ENCODE measurements at places on chromosomes 16 and 17. TPM values are rescaled to one million over a fixed set of nuclear protein-coding genes. Genes with fewer than 3 reads are reported as not detected.

KRT15 gene
- 0.72 TPM for total RNA-seq

KRTAP9-4 gene
- total RNA-seq: not detected

HCRT gene
- not detected for total RNA-seq

NME4 gene
- total RNA-seq: 83.6 TPM

DNA sequence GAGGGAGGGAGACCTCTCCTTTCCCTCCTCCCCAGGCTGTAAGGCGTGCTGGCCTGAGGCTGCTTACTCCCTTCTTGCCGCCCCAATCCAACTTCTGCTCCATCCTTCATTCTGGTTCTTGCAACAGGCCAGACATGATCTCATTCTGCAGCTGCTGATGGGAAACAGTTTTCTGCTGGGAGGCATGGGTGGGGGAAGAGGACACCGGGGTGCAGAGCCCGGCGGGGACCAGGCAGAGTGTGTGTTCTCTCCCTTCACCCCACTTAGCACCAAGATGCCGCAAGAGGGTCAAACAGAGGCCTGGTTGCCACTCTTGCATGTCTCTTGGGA is 1.4 kb downstream of the SARM1 start:
- H3K4me1 ChIP-seq: peaks cover 7% of the 10 kb centered on the region
- H3K4me3 ChIP-seq: no peak overlapping the region
- H3K27me3 ChIP-seq: peaks cover 16% of the 10 kb centered on the region
- DNase-seq: no peak
- no peak overlapping the region for H3K27ac ChIP-seq
- H3K36me3 ChIP-seq: no peaks in the 10 kb centered on the region

DNA sequence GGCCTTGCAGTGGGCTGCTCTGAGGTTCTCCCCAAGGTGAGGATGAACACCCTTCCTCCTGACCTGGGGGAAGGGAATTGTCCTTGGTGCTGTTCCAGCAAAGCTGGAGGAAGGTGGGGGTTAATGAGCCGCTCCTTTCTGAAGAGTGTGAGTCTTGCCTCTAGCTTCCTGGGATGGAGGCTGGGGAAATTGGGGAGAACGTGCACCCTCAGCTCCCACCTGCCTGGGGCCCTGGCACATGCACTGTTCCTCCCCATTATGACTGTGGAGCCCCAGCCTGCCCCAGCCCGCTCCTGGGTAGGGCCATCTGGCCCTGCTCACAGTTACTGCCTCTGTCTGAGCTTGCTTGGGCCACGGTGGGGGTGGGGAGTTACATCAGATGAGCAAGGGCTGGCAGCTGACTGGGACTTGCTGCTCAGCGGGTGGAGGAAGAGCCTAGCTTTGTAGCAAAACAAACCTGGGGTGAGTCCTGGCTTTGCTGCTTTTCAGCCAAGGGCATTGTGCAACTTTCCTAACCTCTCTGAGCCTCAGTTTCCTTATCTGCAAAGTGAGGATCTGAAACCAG is 11.1 kb downstream of the TNS4 start:
- H3K27me3 ChIP-seq: no peaks in the 10 kb centered on the region
- H3K36me3 ChIP-seq: no peaks in the 10 kb centered on the region
- peak overlapping the region; percentile 53 for H3K27ac ChIP-seq
- no peak overlapping the region for H3K4me3 ChIP-seq

- H3K4me1 ChIP-seq: no peaks in the 10 kb centered on the region
- H3K4me3 ChIP-seq: no peak overlapping the region
- H3K36me3 ChIP-seq: no peaks in the 10 kb centered on the region
- DNase-seq: no peak
- no peaks in the 10 kb centered on the region for H3K27me3 ChIP-seq
- no peak overlapping the region for H3K27ac ChIP-seq
Measured at GRCh38 chr16:56163938-56164337, 27.4 kb upstream of the GNAO1 start.

GRCh38 chr17:49583889-49584288 is 8.2 kb downstream of the NXPH3 start:
- H3K36me3 ChIP-seq: no peaks in the 10 kb centered on the region
- peaks cover 19% of the 10 kb centered on the region for H3K4me1 ChIP-seq
- H3K27ac ChIP-seq: no peak overlapping the region
- no peak overlapping the region for H3K4me3 ChIP-seq
- no peaks in the 10 kb centered on the region for H3K27me3 ChIP-seq

DNA sequence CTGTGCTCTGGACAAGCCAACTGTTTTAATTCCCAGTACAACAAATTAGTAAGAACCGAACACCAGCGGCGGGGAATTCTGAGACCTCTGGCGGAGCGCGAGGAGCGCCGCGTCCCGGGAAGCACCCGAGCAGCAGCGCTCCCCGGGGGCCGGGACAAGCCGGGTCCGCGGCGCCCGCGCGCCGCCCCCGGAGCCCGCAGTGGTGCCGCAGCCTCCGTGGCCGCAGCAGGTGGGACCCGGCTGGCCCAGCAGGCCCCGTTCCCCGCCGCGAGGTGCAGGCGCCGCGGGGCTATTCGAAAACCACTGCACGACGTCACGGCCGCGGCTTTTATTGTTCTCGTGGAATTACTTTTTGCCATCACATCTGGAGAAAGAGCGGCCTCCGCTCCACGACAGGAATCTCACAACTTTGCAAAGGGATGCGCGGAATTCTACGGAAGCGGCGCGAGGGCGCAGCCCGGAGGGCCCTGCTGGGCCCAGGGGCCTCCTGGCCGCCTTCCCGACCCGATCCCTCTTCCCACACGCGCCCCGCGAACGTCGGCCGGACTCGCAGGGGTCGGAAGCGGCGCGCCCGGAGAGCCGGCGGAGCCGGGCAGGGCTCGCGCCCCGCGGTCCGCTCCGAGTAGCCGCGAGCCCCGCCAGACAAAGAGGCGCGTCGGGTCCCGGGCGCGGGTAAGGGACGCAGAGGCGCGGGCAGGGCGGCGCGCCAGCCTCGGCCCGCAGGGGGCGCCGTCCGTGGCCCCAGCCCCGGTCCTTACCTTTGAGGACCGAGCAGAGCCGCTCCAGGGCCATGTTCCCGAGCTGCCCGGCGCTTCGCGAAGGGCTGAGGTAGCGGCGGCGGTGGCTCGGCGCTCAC is 696 bp downstream of the NETO2 start:
- no peaks in the 10 kb centered on the region for H3K27me3 ChIP-seq
- peak overlapping the region; percentile 1 for H3K27ac ChIP-seq
- H3K4me1 ChIP-seq: peaks cover 4% of the 10 kb centered on the region
- H3K4me3 ChIP-seq: peak overlapping the region; percentile 74
- no peaks in the 10 kb centered on the region for H3K36me3 ChIP-seq

- no peaks in the 10 kb centered on the region for H3K36me3 ChIP-seq
- H3K27me3 ChIP-seq: peaks cover 8% of the 10 kb centered on the region
- no peak for DNase-seq
- H3K4me3 ChIP-seq: no peak overlapping the region
- no peaks in the 10 kb centered on the region for H3K4me1 ChIP-seq
Measured at GRCh38 chr17:37699285-37699973, 45.4 kb downstream of the HNF1B start.

DNA sequence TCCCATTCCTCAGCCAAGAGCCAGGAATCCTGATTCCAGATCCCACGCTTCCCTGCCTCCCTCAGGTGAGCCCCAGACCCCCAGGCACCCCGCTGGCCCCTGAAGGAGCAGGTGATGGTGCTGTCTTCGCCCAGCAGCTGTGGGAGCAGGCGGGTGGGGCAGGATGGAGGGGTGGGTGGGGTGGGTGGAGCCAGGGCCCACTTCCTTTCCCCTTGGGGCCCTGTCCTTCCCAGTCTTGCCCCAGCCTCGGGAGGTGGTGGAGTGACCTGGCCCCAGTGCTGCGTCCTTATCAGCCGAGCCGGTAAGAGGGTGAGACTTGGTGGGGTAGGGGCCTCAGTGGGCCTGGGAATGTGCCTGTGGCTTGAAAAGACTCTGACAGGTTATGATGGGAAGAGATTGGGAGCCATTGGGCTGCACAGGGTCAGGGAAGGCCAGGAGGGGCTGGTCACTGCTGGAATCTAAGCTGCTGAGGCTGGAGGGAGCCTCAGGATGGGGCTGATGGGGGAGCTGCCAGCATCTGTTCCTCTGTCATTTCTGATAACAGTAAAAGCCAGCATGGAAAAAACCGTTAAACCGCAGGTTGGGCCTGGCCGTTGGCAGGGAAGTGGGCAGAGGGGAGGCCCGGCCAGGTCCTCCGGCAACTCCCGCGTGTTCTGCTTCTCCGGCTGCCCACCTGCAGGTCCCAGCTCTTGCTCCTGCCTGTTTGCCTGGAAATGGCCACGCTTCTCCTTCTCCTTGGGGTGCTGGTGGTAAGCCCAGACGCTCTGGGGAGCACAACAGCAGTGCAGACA is at the start of gene SPN:
Gene SPN, plus strand, starts transcription at position 232 of the 791 bp plus-strand sequence. Its CDS starts 482 bp downstream, at position 714.
- H3K4me3 ChIP-seq: no peak within 1 kb of the TSS
- DNase-seq: peak; percentile 50
- no peaks in the 10 kb centered on the region for H3K4me1 ChIP-seq
- H3K36me3 ChIP-seq: no peaks in the 10 kb centered on the region
- H3K27me3 ChIP-seq: no peaks in the 10 kb centered on the region

GRCh38 chr17:45121055-45121454 is 11.3 kb downstream of the PLCD3 start:
- no peaks in the 10 kb centered on the region for H3K27me3 ChIP-seq
- peaks cover 13% of the 10 kb centered on the region for H3K4me1 ChIP-seq
- no peak overlapping the region for H3K4me3 ChIP-seq
- H3K27ac ChIP-seq: no peak overlapping the region

DNA sequence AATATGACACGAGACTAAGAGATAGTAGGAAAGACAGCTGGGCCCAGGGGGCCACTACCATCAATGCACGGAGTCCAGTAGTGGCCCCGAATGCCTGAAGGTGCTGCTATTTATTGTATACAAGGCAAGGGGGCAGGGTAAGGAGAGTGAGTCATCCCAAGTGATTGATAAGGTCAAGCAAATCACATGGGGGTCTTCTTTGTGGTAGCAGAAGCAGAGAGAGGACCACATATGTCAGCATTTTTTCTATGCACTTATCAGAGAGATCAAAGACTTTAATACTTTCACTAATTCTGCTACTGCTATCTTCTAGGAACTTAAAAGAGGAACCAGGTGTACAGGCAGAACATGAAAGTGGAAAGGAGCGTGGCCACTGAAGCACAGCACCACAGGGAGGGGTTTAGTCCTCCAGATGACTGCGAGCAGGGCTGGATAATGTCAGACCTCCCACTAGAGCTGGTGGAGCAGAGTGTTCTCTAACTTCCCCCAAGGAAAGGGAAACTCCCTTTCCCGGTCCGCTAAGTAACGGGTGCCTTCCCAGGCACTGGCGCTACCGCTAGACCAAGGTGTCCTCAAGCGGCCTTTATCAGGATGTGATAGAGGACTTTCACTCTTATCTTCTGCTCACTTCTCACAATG is 26.4 kb upstream of the ARL4D start:
- no peak overlapping the region for H3K4me3 ChIP-seq
- DNase-seq: no peak
- no peak overlapping the region for H3K27ac ChIP-seq
- H3K4me1 ChIP-seq: peaks cover 15% of the 10 kb centered on the region

- H3K4me3 ChIP-seq: peak overlapping the region; percentile 67
- peak; percentile 46 for DNase-seq
- peaks cover 36% of the 10 kb centered on the region for H3K27me3 ChIP-seq
- H3K36me3 ChIP-seq: no peaks in the 10 kb centered on the region
- peaks cover 6% of the 10 kb centered on the region for H3K4me1 ChIP-seq
Measured at GRCh38 chr16:81443688-81444447, 740 bp upstream of the CMIP start.

GRCh38 chr17:49439673-49440571 is 25.2 kb upstream of the PHB1 start:
- peaks cover 10% of the 10 kb centered on the region for H3K4me1 ChIP-seq
- peaks cover 42% of the 10 kb centered on the region for H3K27me3 ChIP-seq
- peak; percentile 89 for DNase-seq
- H3K36me3 ChIP-seq: no peaks in the 10 kb centered on the region
- H3K4me3 ChIP-seq: no peak overlapping the region
- no peak overlapping the region for H3K27ac ChIP-seq

DNA sequence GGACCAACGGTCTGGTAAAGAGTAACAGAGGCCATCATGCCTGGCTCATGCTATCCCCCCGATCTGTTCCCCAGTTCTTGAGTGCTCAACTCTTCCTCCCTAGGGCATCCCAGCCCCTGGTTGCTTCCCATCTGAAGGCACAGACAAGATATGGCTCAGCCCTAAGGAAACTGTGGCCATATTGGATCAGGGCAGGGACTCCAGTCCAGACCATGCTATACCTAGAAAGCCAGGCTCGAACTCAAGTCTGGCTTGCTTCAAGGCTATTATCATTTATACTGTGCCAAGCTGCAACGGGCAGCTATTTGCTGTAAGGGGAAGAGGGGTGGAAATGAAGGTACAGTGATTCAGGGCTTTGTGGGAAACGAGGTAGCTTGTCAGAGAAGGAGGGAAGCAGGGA is 2.8 kb downstream of the UBTF start:
- peaks cover 13% of the 10 kb centered on the region for H3K4me1 ChIP-seq
- H3K4me3 ChIP-seq: no peak overlapping the region
- H3K27me3 ChIP-seq: no peaks in the 10 kb centered on the region
- H3K27ac ChIP-seq: no peak overlapping the region
- H3K36me3 ChIP-seq: peaks cover 38% of the 10 kb centered on the region

DNA sequence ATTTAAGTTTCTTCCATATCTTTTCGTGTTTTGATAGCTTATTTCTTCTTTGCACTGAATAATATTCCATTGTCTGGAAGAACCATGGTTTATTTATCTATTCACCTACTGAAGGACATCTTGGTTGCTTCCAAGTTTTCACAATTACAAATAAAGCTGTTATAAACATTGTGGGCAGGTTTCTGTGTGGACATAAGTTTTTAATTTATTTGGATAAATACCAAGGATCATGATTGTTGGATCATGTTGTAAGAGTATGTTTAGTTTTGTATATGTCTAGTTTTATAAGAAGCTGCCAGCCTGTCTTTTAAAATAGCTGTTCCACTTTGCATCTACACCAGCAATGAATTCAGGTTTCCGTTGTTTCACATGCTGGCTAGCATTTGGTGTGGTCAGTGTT is 339.4 kb downstream of the CDH11 start:
- H3K27me3 ChIP-seq: no peaks in the 10 kb centered on the region
- no peak overlapping the region for H3K4me3 ChIP-seq
- H3K27ac ChIP-seq: no peak overlapping the region
- DNase-seq: no peak
- no peaks in the 10 kb centered on the region for H3K36me3 ChIP-seq

DNA sequence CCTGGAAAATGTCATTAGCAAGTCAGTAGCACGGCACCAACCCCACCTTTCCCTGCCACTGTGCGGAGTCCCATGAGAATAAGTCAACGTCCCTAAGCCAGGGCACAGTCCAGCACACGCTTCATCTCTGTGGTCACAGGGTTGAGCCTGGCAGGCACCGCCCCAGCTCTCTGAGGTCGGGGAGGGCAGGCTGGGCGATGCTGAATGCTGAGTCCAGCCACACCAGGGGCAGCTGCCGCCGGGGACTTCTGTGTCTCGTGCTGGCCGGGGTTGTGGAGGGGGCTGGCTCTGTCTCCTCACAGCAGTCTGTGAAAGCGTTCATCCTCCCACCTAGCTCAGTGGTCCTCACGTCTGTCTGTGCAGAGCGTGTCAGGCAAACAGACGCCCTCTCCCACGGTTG is 53.2 kb downstream of the BANP start:
- peaks cover 4% of the 10 kb centered on the region for H3K36me3 ChIP-seq
- no peaks in the 10 kb centered on the region for H3K27me3 ChIP-seq
- no peak overlapping the region for H3K4me3 ChIP-seq
- H3K4me1 ChIP-seq: no peaks in the 10 kb centered on the region
- no peak for DNase-seq

- H3K27me3 ChIP-seq: no peaks in the 10 kb centered on the region
- H3K36me3 ChIP-seq: peaks cover 87% of the 10 kb centered on the region
- no peak overlapping the region for H3K4me3 ChIP-seq
- DNase-seq: peak; percentile 79
- H3K27ac ChIP-seq: no peak overlapping the region
Measured at GRCh38 chr16:67942510-67943255, 1.2 kb downstream of the LCAT start.
